ENCODE measurements at places on chromosomes 7 and 10. TPM values are rescaled to one million over a fixed set of nuclear protein-coding genes. Genes with fewer than 3 reads are reported as not detected.

The HOXA9 gene
- total RNA-seq, result under 0.01 TPM

The FANK1 gene
- total RNA-seq, result 2.6 TPM

The FLNC gene
- 191 TPM for total RNA-seq

The ST8SIA6 gene
- 0.26 TPM for total RNA-seq

The LDB3 gene
- total RNA-seq, result under 0.01 TPM

The ZPBP gene
- not detected for total RNA-seq

The PNLIP gene
- total RNA-seq, result not detected

The AKR1C8 gene
- not detected for total RNA-seq

The TFR2 gene
- not detected for total RNA-seq

The SH2D4B gene
- not detected for total RNA-seq

The CYP3A7 gene
- 37.8 TPM for total RNA-seq

The GRM8 gene
- not detected for total RNA-seq

The AGAP4 gene
- 1.8 TPM for total RNA-seq

The TSPAN33 gene
- total RNA-seq, result 0.17 TPM

The ATOH7 gene
- not detected for total RNA-seq

The C10orf67 gene
- under 0.01 TPM for total RNA-seq

Measured in fibroblast of lung (primary cell).